ENCODE measurements at places on chromosomes 12 and 14. TPM values are rescaled to one million over a fixed set of nuclear protein-coding genes. Genes with fewer than 3 reads are reported as not detected.

LRCOL1 gene
- total RNA-seq = not detected

GRCh38 chr14:89428546-89429198, 11.6 kb upstream of the FOXN3 start:
- DNase-seq = no peak

- no peak for DNase-seq
These were observed 1.8 kb upstream of the OR4K2 start for GRCh38 chr14:19873178-19873577.

DNA sequence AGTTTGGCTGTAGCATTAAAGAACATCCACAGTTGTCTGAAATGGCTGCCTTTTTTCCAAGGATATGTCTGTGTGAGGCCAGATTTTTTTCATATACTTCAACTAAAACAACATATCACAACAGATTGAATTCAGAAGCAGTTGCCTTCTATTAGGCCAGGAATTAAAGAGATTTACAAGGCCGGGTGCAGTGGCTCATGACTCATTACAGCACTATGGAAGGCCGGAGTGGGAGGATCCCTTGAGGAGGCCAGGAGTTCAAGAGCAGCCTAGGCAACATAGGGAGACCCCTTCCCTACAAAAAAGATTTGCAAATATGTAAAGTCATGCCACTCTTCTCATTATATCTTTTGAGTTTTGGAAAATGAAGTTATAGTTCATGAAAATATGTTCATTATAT, 108.6 kb downstream of the KTN1 start:
- no peak for DNase-seq

GRCh38 chr12:111430433-111431353, 25.0 kb downstream of the SH2B3 start:
- peak; percentile 62 for DNase-seq

Measured in activated T-cell treated with anti-CD3 and anti-CD28 coated beads, Interleukin-2, amount 50 U/mL, for 4 hours (primary cell).